RCC 7860 (cell line): ENCODE measurements at places on chromosomes 3 and 15.
A peak's percentile ranks its signal among the peaks of the same experiment; 100 is the strongest.

GRCh38 chr15:26781816-26782215 is 8.9 kb upstream of the GABRB3 start:
- DNase-seq: no peak

GRCh38 chr15:78859971-78860719 is 12.5 kb upstream of the MORF4L1 start:
- DNase-seq: peak; percentile 72

GRCh38 chr3:104273046-104273649 is 1093.6 kb upstream of the ALCAM start:
- peak; percentile 30 for DNase-seq

GRCh38 chr3:189202106-189202505 is 30.3 kb downstream of the TPRG1 start:
- no peak for DNase-seq
